ENCODE measurements at places on chromosomes 5 and 9.
A peak's percentile ranks its signal among the peaks of the same experiment; 100 is the strongest.

DNA sequence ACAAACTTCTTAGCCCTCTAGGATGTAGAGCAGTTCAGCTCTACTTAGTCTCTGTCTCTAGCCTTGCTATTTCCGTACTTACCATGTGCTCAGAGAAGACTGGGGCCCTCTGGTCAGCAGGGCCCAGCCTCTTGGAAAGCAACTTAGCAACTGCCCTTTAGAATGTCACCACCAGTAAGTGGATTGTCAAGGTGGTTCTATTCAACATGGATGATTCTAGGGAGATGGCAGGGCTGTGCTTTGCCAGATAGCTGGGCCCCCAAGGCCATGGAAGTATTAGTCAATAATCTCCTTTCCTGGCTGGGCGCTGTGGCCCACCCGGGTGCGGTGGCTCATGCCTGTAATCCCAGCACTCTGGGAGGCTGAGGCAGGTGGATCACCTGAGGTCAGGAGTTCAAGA, 177.6 kb upstream of the MVB12B start:
- DNase-seq, result no peak

GRCh38 chr5:57495285-57496086, 12.9 kb upstream of the ACTBL2 start:
- peak; percentile 14 for DNase-seq

- no peak for DNase-seq
These were observed 764 bp upstream of the VDAC1 start for GRCh38 chr5:134005417-134006061.

- peak; percentile 51 for DNase-seq
These were observed 247.1 kb upstream of the ANKRD55 start for GRCh38 chr5:56480078-56480704.

- no peak for DNase-seq
These were observed 7.5 kb upstream of the CARTPT start for GRCh38 chr5:71711610-71712009.

GRCh38 chr9:69090946-69091345, 55.4 kb downstream of the FXN start:
- no peak for DNase-seq

DNA sequence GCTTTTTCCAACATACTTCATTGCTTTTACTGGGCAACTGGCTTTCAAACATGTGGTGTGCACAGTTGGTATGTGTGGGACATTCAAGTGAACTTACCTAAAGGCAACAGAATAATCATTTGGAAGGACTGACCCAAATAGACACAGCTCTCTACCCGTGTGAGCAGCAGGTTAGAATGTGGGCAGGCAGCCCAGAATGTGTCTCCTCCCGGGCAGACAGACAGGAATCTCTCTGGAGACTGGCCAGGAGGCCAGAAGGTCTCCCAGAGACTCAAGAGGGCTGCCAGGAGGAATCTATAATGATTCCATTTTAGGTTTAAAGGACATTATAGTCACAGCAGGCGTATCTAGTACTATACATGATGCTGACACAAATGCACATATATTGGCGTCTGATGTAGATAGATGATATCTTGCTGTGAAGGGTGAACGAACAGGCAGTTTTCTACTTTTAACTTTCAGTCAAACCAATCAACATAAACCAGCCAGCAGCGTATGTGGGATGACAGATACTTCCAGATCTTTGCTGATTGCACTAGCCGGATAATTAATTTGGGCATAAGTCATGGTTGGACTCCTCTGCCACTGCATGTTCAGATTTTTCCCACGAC, 297.4 kb upstream of the ZNF608 start:
- DNase-seq, result no peak

DNA sequence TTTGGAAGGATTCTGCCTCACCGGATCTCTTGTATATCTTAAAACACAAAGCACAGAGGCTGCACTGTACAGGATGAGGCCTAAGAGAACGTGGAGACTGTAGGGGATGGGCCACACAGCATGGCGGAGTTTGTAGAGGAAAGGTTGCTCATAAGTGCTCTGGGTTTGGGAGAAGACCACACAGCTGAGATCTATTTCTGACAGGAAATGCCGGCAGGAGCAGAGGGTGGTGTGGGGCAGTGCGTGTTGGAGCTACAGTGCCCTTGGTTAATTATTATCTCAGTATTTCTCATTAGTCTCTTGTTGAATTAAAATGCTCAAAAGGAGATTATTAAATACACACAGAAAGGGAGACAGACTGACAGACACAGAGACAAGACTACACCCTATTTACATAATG, 9.6 kb downstream of the PALM2AKAP2 start:
- no peak for DNase-seq

DNA sequence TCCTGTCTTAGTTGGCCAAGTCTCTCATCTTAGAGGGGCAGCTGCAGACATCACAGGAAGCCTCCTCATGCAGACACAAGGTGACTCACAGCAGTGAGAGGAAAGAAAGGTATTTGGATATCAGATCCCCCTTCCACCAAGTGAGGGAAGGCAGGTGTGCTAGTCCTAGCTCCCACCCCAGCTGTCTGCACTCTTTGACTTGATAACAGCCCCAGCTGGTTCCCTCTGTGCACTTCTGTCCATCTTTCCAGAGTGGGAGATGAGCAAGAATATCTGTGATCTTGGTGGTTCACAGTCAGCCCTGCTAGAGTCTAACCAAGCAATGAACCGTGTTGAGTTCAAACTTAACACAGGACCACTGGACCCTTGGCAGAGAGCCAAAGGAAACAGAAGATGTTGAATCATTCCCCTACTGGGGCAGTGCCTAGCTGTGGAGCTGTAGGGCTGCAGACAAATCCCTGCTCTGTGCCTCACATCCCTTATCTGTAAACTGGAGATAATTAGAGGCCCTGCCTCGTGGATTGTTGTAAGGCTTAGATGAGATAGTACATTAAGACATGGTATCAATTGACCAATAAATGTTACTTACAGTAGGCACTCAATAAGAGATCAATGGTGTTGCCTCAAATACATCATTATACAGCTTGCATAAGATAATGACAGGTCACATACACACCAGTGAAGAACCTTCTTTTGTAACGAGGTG, 39.1 kb downstream of the SH3RF2 start:
- DNase-seq, result no peak

GRCh38 chr5:67289763-67290521, 93.3 kb upstream of the CD180 start:
- DNase-seq, result no peak

- no peak for DNase-seq
These were observed 120.4 kb upstream of the RETREG1 start for GRCh38 chr5:16737209-16737608.

GRCh38 chr5:170173227-170173626, 59.6 kb upstream of the C5orf58 start:
- no peak for DNase-seq

- no peak for DNase-seq
These were observed 415.2 kb downstream of the DNAH5 start for GRCh38 chr5:13529300-13529699.

DNA sequence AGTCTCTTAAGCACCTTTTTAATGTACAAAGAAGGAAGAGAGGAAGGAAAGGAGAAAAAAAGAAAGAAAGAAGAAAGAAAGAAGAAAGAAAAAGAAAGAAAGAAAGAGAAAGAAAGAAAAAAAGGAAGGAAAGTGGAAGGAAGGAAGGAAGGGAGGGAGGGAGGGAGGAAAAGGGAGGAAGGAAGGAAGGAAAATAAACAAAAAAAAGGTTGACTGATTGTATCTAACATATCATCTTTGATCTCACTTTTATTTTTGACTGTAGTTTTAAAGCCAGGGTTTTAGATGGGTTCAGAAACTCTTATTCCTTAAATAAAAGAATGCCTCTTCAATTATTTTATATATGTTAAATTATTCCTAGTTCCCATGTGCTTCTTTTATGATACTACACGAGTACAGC, 794.5 kb downstream of the CDH12 start:
- no peak for DNase-seq

DNA sequence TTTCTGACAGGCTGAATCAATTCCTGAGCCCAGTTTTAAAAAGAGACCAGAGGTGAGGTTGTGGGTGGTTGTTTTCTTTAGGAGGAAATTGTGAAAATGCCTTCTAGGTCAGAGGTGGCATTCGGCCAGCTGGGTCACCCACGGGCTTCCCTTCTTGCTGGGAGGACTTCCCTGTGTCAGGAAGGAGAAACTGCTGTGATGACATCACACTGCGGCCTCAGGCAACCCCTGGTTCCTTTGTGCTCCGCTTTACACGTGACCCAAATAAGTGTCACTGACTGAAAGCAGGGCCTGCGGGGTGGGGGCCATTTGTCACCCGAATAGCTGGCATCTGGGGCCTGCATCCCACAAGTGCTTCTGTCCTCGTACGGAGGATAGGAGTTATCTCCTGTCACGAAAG, 39.7 kb downstream of the FABP6 start:
- peak; percentile 30 for DNase-seq

- DNase-seq, result no peak
These were observed 45.0 kb upstream of the TTC1 start for GRCh38 chr5:159963935-159964334.

DNA sequence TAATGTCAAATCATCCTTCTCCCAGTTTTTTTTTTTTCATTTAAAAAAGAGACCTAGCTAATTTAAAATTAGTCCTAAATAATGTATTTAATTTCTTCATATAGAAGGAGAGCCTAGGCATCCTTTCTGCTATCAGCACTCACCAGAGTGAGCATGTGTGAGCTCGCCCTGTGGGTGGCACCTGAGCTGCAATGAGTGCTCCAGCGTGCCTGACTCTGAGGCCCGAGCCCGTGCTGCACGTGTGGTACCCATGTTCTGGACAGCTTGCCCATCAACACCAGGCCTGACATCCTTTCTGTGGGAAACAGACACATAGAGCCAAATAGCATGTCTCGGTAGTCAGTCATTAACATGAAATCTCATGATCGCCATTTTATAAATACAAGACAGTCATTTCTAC, 381.4 kb downstream of the DTWD2 start:
- DNase-seq, result no peak

GRCh38 chr5:147092044-147092443, 142.8 kb upstream of the STK32A start:
- no peak for DNase-seq

DNA sequence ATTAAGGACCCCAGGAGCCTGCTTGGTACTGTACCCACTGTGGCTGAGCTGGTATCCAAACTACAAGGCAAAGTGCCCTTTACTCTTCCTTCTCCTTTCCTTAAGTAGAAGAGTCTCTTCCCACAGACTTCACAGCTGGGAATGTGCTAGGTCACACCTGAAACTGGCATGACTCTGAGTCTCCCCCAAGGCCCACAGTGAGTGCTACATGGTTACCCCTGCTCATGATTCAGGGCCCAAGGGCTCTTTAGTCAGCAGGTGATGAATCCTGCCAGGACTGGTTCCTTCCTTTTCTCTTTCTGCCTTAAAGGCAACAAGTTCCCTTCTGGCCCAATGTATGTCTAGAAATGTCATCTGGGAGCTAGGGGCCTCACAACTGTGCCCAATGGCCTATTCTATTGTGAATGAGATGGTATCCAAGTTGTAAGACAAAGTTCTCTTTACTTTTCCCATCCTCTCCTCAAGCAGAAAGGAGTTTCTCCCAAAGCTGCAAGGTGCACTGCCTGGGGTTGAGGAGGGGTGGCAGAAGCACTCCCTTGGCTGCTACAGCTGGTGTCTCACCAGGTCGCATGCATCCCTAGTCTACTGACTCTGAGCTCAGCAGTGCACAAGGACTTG, 134.4 kb downstream of the TMEM38B start:
- DNase-seq, result no peak

DNA sequence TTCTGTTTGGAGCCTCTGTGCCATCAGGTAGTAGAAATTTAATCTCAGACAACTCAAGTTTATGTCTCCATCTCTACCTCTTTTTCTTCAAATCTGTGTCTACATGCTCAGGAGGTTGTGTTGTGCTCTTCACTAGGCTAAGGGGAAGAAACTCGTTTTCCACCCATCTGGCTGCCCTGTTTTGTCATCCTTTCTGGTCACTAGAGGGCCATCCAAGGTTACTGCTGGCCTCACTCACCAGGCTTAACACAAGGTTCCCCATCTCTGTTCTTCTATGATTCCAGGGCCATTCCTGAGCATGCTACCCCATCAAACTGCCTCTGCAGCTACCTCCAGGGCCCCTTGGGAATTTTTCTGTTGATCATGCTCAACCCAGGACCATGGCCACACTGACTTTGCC, 213.3 kb upstream of the FBXL7 start:
- no peak for DNase-seq

DNA sequence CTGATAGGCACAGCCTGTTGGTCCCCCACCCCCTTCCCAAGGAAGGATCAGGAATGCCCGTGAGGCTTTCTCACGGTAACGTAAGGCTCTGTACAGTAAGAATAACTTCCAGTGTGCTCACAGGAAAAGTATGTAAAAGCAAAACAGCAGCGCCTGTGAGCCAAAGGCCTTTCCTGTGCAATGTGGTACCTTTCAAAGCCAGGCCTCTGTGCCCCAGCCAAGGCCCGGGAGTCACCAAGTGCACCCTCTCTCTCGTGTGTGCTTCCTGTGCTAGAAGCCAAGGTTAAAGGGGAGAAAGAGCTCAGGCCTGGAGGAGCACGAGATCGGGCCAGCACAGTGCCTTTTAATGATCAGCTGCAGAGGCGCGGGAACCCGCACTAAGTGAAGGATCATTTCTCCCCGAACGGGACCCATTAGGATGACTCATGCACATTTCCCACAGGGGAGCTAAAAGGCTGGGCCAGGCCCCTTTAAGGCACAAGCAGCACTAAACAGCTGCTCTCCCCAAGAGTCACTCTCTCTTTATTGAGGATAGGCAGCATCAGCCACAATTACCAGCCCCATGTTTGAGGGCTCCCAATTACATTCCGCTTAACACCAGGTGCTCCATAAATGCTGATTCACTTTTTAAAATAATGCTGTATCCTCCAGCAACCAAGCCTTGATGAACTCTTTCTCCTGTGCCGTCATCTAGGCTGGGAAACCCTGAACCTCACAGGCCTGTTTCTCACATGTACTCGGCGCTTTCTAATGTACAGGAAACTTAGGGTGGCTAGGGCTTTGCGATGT, 42.8 kb downstream of the SHB start:
- no peak for DNase-seq

DNA sequence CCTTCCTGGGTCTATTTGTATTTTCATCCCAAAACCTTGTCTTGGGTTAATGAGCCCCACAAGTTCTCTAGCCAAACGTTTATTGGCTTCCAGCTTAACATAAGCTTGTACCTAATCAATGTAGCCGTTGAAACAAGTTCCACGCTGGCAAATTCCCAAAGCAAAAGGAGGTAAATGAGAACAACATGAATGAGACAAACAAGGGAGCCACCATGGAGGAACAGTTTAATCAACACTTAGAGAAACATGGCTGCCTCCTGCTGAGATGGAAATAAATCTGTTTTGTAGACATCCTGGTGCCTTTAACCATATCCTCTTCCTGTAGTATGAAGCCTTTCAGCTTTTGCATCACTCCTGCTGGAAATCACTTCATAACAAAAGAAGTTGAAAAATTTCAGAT, 166.6 kb upstream of the NFIB start:
- no peak for DNase-seq

- no peak for DNase-seq
These were observed 2.8 kb downstream of the JAKMIP2 start for GRCh38 chr5:147779694-147780093.

Data from CD4-positive, alpha-beta T cell treated with Interleukin-17A for 1 hour (primary cell).